Natural killer cell (primary cell): ENCODE measurements at places on chromosomes 2 and 18.
A peak's percentile ranks its signal among the peaks of the same experiment; 100 is the strongest.

GRCh38 chr18:62525608-62526007 is 2.8 kb downstream of the ZCCHC2 start:
- DNase-seq = no peak

GRCh38 chr2:129733041-129733440 is 246.4 kb upstream of the RAB6C start:
- DNase-seq = no peak

- DNase-seq = no peak
These were observed 50.0 kb downstream of the TRPM8 start for GRCh38 chr2:233967164-233967563.

DNA sequence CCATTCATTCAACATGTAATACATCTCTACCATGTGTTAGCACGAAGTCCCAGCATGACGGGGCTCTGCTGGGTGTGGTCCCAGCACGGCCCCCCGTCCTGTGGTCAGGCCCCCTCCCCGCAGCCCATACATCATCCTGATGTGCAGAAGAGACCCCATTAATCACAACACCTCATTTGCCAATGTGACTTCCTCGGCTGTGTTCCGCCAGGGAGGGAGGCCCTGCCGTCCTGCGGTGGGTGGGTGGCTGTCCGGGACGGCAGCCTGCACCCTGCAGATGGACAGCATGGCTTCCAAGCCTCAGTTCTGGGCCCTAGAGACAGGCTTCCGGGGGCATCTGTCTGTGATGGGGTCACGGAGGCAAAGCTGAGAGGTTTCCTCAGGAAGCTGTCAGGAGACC is 254.0 kb downstream of the CYP26B1 start:
- DNase-seq = no peak

- no peak for DNase-seq
These were observed 43.5 kb downstream of the IRS1 start for GRCh38 chr2:226756131-226756530.

- DNase-seq = no peak
These were observed 205.9 kb upstream of the STK17B start for GRCh38 chr2:196376984-196377877.

- DNase-seq = no peak
These were observed 869.4 kb upstream of the ID2 start for GRCh38 chr2:7812231-7812995.

DNA sequence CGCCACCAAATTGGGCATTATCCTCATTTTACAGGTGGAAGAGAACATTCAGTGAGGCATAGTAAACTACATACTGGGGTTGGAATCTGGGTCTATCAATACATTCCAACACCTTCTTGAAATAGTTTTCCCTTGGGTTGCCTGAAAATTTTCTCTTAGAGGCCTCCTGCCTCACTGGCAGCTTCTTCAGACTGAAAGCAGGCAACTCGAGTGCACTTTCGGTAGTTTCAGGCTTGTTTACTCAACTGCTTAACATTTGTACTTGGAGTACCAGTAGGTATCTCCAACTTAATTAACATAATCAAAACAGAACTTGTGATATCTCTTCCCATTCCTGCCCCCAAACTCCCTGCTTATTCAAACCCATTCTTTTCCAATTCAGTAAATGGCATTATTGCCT is 36.2 kb upstream of the C2orf74 start:
- no peak for DNase-seq

- DNase-seq = no peak
These were observed 1.6 kb downstream of the ASXL3 start for GRCh38 chr18:33579349-33580215.

DNA sequence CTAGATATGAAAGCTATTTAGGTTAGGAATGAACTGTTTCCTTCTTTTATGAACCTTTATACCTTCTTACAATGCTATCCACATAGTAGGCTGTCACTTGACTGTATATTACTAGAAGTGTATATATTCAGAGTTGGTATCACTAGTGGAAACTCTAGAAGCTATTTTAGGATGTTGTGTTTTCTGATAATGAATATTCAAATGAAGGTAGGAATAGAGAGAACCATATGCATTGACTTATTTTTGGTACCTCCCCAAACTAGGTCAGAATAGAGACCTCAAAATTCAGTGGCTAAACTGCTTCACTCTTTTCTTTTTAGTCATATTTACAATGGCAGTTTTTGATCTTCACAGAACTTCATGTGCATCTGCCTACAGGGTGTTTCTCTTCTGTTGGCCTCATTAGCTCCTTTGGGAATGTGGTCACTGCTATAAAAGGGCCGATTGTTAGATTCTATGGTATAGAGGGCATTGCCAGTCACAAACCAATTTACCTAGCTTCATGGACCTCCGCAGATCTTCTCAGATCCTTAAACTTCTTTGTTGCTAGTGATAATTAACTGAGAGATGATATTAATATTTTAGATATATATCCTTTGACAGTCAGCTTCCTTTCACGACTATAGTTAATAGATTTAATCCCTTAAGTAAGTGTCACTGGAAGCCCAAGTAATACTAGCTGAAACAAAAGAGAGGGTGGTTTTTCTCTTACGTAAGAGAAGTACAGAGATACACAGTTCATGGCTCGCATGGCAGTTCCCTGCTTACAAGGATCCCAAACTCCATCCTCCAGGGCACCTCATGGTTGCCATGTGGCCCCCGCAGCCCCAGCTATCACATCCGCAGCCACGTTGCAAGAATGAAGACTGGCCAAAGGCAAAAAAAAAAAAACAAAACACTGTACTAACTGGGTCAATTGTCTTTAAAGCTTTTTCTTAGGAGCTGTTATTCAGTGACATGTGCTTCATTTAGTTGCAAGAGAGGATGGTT is 61.0 kb downstream of the TSPYL6 start:
- no peak for DNase-seq

DNA sequence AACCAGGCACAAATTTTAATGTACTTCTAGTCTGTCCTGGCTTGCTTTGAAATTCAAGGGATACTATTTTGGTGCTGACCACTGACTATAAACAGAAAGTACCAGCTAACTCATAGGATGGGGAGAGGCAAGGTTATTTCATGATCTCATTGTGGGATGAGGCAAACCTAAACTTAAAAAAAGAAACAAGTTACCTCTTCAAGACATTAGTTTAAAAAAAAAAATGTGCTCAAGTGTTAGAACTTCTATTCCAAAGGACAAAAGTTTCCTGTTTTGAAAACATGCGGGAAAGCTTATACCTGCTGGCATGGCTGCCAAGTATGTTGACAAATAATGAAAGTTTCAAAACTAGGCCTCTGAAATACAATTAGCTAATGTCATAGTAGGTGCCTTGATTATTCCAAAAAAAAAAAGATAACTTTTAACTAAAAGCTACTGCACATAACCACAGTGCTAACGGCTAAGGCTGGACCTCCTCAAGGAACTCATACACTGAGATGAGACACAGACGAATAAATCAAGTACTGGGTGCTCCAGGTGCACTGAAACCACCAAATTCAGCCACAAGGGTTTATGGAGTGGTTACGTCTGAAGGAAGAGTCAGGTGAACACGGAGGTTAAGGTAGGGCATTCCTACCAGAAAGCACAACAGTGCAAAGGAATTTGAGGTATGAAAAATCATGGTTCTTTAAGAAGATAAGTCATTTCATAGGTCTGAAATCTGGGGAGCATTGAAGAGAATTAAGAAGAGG is 38.1 kb downstream of the TMEM131 start:
- DNase-seq = no peak

GRCh38 chr2:158025255-158025996 is 76.2 kb upstream of the UPP2 start:
- DNase-seq = no peak

- peak; percentile 74 for DNase-seq
These were observed 4.8 kb upstream of the STAT4 start for GRCh38 chr2:191155608-191156071.

DNA sequence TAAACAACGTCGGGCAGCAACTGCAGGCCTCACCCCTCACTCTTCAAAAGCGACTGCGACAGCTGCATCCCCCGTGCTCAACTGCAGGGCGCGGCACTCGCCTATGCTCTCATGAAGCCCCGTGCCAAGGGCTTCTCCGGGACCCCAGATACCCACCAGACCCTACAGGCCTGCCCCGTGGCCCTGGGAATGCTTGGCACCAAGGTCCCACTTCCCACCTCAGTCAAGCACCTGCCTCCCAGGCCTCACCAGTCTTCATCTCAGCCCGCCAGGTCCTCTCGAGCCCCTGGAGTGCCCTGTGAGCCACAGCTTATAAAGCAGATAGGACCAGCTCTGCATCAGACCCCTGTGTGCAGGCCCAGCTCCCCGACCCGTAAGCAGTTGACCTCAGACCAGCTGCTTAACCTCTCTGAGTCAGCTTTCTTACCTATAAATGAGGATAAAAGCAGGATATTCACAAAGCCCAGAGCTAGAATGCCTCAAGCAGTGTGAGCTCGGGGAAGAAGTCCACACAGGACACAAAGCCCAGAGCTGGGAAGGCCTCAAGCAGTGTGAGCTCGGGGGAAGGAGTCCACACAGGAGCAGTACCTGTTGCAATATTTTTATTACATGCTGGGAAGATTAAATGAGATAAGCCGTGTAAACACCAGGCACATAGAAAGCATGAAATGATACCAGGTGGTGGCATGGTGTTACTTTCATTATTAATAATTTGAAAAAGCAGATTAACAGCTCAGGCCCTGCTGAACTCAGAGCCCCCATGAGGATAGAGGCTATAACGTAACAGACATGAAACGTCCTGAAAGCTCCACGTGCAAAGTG is 96.9 kb downstream of the HDAC4 start:
- peak; percentile 38 for DNase-seq

GRCh38 chr2:198757069-198757468 is 700.7 kb downstream of the SATB2 start:
- DNase-seq = no peak

DNA sequence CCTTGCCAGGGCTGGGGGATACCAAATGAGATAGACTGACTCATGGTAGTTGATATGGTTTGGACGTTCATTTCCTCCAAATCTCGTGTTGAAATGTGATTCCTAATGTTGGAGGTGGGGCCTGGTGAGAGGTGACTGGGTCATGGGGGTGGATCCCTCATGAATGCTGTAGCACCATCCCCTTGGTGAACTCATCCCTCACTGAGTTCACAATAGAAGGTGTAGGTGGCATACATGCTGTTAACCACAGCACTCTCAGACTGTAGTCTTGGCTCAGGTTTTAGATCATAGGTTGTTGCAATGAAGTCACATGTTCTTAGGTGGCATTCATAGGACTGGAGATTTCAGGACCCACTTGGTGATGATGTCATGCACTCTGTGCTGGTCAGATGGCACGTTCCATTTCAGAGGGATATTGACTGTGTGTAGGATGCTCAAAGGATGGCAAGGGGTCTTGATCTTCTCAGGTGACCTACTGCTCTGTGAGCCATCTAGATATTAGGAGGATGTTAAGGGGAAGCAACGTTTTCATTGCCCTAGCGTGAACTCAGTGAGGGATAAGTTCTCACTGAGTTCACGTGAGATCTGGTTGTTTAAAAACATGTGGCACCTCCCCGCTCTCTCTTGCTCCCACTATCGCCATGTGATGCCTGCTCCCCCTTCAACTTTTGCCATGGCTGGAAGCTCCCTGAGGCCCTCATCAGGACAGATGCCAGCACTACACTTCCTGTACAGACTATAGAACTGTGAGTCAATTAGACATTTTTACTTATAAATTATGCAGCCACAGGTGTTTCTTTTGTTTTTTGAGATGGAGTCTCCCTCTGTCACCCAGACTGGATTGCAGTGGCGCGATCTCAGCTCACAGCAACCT is 73.8 kb upstream of the ACAA2 start:
- DNase-seq = no peak

GRCh38 chr2:50315336-50315735 is 716.6 kb downstream of the NRXN1 start:
- DNase-seq = no peak

DNA sequence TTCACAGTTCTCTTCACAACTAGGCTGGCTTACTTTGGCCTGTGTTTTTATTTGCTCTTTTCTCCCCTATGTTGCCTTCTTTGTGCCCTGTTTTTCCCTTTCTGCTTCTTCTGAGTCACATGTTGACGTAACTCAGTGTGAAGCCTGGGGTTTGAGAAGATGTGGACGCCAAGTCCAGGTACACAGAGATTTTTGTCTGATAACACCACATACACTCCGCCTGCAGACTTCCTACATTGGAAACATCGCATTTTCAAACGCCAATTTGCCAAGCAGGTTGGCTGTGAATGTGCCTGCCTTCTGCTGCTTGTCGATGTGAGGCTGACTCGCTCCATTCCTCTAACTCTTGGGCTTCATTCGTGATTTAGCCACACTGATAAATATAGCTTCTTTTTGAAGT is 62.6 kb upstream of the FN1 start:
- no peak for DNase-seq

- DNase-seq = no peak
These were observed 20.2 kb downstream of the CACNB4 start for GRCh38 chr2:152078662-152079061.

GRCh38 chr18:30886998-30887397 is 155.5 kb downstream of the DSC3 start:
- DNase-seq = no peak

GRCh38 chr2:73259704-73260337 is 24.5 kb downstream of the FBXO41 start:
- DNase-seq = no peak
